ENCODE measurements at places on chromosomes 12 and 14.

- DNase-seq: no peak
- H3K4me3 ChIP-seq: no peak overlapping the region
- H3K4me1 ChIP-seq: no peaks in the 10 kb centered on the region
- H3K27ac ChIP-seq: no peak overlapping the region
- peaks cover 1% of the 10 kb centered on the region for H3K27me3 ChIP-seq
These were observed 80.3 kb upstream of the NOS1 start for GRCh38 chr12:117441751-117442150.

DNA sequence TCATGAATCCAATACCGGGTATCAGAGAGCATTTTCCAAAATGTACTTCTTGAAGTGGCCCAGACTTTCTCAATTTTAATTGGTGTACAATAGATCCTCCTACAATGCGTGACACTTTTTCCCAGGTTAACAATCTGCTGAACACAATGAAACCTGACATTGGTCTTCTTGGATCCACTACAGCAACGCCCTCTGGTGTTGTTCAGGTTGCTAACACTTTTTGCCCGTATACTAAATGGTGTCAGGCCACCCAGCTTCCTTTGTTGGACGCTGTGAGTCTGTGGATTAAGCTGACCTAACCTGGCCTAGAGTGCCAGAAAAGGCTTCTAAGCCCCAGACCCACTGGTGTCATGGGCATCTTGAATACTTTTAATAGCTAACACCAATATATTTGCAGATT, 89.2 kb downstream of the KCNK10 start:
- DNase-seq: no peak
- peaks cover 4% of the 10 kb centered on the region for H3K27me3 ChIP-seq
- H3K4me1 ChIP-seq: no peaks in the 10 kb centered on the region
- H3K27ac ChIP-seq: no peak overlapping the region
- H3K36me3 ChIP-seq: no peaks in the 10 kb centered on the region

DNA sequence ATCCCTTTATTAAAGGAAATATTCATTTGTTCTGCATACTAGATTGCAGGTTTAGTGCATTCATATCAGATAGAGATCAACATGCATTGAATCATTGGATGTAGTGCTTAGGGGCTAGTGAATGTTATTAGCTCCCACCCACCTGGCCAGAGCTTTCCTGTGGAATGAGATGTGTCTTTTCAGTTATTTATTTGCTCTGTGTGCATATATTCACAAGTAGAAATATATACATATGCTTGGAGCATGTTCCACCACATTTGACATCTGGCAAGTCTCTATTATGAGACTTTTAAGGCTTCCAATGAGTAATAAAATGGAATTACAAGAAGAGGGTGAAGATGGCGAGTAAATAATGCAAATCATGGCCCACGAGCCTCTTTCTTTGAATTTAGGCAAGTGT, 180.0 kb upstream of the LMO3 start:
- H3K36me3 ChIP-seq: peaks cover 4% of the 10 kb centered on the region
- H3K27me3 ChIP-seq: no peaks in the 10 kb centered on the region
- H3K4me3 ChIP-seq: no peak overlapping the region
- no peaks in the 10 kb centered on the region for H3K4me1 ChIP-seq
- no peak for DNase-seq
- no peak overlapping the region for H3K27ac ChIP-seq

DNA sequence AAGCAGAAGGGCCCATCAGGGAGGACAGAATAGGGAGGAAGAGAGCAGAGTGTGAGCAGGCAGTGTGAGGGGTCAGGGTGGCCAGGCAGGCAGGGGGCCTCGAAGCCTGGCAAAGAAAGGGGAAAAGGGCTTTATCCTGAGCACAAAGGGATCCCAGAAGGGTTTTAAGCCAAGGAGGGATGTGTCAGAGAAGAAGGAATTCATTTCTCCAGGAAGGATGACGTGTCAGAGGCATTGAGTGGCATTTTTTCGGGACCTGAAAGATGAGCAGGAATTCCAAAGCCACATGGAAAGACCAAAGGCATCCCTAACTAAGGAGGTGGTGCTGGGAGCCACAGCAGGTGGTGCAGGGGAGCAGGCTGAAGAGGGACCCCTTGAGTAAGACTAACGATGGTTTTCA, 132.1 kb downstream of the DICER1 start:
- DNase-seq: no peak
- no peak overlapping the region for H3K4me3 ChIP-seq
- no peak overlapping the region for H3K27ac ChIP-seq
- no peaks in the 10 kb centered on the region for H3K27me3 ChIP-seq

GRCh38 chr12:88628856-88629509, 48.7 kb upstream of the KITLG start:
- no peak overlapping the region for H3K27ac ChIP-seq
- no peaks in the 10 kb centered on the region for H3K27me3 ChIP-seq
- H3K4me3 ChIP-seq: no peak overlapping the region
- H3K4me1 ChIP-seq: no peaks in the 10 kb centered on the region
- no peaks in the 10 kb centered on the region for H3K36me3 ChIP-seq

Data from immature natural killer cell (primary cell).